ENCODE measurements at places on chromosomes 5 and 9.

GRCh38 chr5:173410459-173411233 lies 82.4 kb upstream of the STC2 start:
- DNase-seq, result no peak

- no peak for DNase-seq
Observed at GRCh38 chr9:3900673-3901318, 375.0 kb upstream of the RFX3 start.

DNA sequence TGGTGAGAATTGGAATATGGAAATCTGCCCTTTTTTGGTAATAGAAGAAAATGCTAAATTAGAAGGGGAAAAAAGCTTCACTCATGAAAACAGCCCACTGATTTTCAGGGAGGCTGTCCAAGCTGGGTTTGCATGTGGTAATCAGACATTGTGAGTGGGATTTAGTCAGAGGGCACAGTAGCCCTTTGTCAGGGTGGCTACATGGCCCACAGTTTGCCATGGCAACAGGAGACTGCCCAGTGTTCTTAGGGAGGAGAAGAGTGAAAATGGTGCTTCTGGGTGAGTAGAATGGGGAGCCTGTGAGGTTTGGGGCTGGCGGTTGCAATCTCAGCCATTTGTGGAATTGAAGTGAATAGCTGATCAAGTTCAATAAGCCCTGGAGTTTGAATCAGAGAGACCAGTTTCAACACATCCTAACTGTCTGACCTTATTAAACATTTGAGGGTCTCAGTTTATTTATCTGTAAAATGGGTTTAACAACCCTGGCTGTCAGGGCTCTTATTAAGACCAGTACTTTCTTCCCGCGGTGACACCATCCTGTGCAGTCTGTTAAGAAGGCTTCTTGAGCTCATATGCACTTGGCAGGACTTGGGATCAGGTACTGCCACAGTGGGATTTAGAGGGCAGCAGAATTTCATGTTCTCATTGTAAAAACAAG lies 107.6 kb upstream of the TNC start:
- no peak for DNase-seq

DNA sequence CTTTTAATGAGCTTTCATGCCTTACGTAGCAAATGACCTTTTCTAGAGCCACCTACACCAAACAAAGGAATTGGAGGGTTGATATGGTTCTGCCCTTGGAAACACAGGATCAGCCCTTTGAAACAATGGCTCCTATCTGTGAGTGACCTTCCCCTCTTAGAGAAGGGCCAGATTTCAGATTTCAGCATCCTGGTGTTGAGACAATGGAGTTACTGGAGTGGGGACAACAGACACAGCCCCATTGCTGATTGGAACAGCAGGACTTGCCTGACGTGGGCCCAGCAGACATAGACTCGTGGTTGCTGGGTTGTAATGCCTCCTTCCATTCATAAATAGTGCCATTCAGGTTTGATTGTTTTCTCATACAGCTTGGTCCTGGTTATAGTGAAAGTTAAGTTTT lies 96.0 kb downstream of the GALNT10 start:
- no peak for DNase-seq

DNA sequence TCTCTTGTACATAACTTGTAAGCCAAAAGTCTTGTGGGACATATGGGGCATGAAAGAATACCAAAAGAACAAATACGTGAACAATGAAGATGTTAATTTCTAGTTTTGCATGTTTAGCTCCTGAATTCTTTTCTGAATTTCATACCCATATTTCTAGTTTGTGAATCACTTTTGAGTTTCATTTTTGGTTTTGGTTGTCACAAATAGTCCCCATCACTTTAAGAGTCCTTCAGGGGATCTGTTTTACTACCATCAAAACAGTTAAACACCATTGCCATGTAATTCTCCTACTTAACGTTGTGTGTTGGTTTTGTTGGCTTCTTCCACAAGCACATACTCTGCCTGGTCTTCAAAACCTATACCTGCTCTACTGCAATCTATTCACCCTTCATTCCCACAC lies 27.0 kb downstream of the VCAN start:
- DNase-seq, result no peak

DNA sequence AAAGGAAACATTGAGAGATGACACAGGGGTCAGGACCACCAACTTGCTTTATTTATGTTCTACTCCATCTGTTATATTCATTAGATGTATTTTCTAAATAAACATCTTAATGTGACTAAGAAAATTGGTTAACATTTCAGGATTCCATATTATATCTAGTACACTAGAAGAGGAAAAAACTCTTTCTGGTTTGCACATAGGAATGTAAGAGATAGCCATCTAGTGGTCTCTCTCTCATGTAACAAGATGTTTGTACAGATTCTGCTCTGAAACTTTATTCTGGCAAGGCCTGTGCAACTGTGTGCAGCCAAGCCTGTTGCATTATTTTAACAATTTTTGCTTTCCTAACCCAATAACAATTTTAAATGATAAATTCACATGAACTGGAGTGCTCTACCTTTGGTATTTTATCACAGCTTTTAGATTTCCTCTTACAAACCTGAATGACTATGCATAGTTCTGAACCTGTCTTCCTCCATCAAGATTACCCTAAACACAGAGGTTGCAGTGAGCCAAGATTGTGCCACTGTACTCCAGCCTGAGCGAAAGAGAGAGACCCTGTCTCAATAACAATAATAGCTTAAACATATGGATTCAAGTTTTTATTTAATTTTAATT lies 148.2 kb downstream of the GIN1 start:
- no peak for DNase-seq

GRCh38 chr5:179246227-179246626 lies 99.0 kb downstream of the ADAMTS2 start:
- DNase-seq, result no peak

DNA sequence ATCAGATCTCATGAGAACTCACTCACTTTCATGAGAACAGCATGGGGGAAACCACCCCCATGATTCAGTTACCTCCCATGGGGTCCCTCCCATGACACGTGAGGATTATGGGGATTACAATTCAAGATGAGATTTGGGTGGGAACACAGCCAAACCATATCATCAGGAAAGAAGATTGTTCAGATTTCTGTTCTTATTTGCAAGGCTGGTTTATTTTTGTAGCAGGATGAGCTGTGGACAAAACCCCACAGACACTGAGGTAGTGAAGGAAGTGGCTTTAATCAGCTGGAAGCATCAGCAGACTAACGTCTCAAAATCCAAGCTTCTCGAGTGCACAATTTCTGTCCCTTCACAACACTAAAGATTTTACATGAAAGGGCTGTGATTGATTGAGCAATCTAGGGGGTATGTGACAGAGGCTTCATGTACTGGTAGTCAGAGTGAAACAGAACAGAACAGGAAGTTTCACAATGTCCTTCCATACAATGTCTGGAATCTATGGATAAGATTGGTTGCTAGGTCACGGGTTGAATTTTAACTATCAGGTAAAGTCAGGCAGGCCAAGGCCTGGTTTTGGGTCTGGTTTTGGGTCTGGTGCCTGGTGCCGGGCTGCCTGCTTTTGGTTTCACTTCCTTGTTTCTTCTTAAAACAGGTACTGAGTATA lies 91.3 kb upstream of the ZNF366 start:
- no peak for DNase-seq
